Kidney tubule cell (primary cell): ENCODE measurements at places on chromosomes 3 and 15.

GRCh38 chr3:70519913-70520659 is 207.6 kb upstream of the MDFIC2 start:
- no peak for DNase-seq

- peak; percentile 15 for DNase-seq
Measured at GRCh38 chr3:45640091-45640507, 45.5 kb downstream of the LIMD1 start.

- DNase-seq = no peak
Measured at GRCh38 chr3:141412936-141413354, 44.6 kb downstream of the ZBTB38 start.

DNA sequence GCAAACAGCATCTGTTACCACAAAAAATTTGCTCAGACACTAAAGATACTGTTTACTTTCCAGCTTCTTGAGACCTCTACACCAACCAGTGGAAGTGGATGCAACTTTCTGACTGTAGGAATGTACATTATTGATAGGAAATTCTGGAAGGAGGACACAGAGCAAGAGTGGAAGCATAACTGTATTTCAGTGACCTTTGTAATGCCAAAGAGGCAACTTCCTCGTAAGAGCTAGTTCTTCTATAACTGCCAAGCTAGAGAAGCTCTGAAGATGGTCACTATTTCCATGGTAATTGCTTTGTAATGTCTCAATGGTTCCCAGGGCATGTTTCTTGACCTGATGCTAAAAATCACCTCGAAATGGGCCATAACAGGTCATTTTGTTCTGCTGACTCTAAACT is 96.3 kb upstream of the SLC2A2 start:
- DNase-seq = no peak

DNA sequence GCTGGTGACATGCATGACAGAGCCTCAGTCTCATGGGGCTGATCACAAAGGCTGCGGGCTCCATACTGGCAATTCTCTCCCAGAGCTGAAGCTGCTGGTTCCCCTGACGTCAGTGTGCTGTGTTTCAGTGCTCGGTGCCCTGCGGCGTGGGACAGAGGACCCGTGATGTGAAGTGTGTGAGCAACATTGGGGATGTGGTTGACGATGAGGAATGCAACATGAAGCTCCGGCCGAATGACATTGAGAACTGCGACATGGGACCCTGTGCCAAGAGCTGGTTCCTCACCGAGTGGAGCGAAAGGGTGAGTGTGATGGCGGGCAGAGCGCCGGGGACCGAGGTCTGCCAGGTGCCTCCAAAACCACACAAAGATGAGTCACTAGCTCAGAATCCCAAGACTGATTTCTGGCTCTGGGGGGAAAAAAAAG is 62.0 kb upstream of the NR2E3 start:
- peak; percentile 85 for DNase-seq

GRCh38 chr3:129662191-129662608 is 55.7 kb upstream of the PLXND1 start:
- DNase-seq = no peak

DNA sequence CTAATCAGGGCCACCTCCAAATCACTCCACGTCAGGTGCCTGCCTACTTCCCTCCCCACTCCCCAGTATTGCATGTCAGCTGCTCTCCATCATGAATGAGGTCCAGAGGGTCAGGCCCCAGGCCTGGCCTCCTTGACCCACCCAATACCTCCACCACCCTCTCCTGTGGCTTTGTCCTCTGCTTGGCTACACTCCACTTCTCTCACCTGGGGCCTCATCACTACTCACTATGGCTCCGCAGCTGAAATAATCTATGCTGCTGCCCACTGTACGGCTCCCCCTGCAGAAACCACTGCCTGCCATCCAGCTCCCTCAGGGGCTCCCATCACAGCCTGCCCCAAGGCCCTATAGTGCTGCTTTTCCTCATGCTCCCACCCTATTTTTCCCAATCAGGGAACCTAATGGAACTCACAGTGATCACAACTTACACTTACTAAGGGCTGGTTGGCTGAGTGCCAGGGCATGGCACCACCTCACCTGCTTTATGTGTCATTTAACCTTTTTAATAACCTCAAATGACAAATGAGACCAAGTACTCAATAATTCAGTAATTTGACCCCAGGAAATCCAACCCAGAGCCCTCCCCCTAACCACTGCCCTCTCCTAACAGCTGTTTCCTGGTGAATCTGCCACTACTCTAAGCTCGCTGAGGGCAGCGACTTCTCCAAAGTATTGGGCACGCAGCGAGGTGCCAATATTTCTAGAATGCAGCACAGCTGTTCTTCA is 2.3 kb downstream of the GORASP1 start:
- peak; percentile 53 for DNase-seq

- no peak for DNase-seq
Measured at GRCh38 chr3:128486205-128486628, 6.8 kb downstream of the GATA2 start.

GRCh38 chr15:68023307-68024101 is 30.6 kb upstream of the PIAS1 start:
- peak; percentile 37 for DNase-seq

DNA sequence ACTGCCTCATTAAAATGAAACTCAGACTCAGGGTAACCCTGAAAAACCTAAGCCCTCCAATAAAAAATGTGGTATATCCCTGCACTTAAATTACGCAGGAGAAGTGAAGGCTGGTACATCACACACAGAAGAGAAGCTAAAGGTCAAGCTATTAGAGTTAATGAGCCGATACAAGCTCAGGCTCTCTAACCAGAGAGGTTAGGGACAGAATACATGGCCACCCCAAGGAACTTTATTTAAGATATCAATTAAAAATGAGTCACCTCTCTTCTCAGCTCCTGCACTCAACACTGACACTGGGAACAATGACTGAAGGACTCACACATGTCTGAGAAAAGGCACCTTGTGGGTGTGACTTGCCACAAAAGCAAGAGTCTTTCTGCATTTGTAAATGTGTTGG is 800.6 kb upstream of the CFAP20DC start:
- DNase-seq = peak; percentile 56

DNA sequence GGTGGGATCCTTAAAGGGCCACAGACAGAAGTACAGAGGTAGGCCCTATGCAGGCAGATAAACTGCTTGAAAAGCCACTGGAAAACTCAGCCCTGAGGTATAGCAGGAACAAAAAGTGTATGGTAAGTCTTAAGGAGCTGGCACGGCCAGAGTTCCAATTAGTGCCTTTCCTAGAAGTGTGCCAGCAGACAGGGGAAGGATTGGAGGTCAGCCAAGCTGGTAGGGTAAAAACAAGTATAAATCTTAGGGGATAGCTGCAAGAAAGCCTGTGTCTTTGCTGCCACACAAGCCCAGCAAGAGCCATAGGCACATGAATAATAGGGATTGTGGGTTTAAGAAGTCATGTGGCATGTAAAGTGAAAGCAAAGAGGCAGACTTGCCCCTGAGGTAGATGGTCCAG is 582.5 kb downstream of the PLOD2 start:
- no peak for DNase-seq

DNA sequence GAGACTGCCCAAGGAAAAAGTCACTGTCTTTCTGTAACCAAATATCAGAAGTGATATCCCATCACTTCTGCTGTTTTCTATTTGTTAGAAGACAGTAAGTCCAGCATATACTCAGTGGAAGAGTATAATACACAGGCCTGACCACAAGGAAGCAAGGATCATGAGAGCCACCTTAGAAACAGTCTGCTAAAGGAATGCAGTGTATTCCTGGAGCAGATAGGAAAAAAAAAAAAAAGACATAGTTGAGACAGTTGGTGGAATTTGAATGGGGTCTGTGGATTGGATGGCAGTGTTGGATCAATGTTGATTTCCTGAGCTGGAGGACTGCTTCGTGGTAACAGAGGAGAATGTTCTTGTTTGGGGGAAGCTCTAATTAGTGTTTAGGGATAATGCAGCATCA is 26.5 kb upstream of the FBXL2 start:
- no peak for DNase-seq

- no peak for DNase-seq
Measured at GRCh38 chr3:44093531-44093930, 148.2 kb upstream of the TOPAZ1 start.

- peak; percentile 27 for DNase-seq
Measured at GRCh38 chr3:126481808-126482502, 6.3 kb upstream of the ZXDC start.

GRCh38 chr3:120093911-120094775 is at the start of gene GSK3B:
Gene GSK3B (minus strand): TSS chr3:120094447. CDS start chr3:120093434, 1,013 bp downstream.
- peak; percentile 84 for DNase-seq

GRCh38 chr15:67021455-67021854 is 43.9 kb upstream of the SMAD3 start:
- no peak for DNase-seq

DNA sequence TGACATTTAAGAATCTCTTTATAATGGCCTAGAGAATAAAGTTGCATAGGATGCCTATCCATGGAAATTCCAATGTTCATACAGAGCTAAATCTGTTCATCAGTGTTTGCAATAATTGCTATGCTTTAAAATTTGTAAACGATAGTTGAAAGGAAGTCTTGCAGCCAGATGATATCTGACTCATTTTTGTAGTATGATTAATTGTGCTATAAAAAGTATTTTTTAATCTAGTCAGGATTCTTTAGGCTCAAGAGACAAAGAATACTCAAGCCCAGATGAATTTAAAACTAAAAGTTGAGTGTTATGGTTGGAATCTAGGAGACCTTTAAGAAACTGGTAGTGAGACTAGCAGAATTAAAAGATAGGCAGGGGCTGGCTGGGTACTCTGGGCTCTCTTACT is 50.5 kb downstream of the SUCNR1 start:
- DNase-seq = no peak

DNA sequence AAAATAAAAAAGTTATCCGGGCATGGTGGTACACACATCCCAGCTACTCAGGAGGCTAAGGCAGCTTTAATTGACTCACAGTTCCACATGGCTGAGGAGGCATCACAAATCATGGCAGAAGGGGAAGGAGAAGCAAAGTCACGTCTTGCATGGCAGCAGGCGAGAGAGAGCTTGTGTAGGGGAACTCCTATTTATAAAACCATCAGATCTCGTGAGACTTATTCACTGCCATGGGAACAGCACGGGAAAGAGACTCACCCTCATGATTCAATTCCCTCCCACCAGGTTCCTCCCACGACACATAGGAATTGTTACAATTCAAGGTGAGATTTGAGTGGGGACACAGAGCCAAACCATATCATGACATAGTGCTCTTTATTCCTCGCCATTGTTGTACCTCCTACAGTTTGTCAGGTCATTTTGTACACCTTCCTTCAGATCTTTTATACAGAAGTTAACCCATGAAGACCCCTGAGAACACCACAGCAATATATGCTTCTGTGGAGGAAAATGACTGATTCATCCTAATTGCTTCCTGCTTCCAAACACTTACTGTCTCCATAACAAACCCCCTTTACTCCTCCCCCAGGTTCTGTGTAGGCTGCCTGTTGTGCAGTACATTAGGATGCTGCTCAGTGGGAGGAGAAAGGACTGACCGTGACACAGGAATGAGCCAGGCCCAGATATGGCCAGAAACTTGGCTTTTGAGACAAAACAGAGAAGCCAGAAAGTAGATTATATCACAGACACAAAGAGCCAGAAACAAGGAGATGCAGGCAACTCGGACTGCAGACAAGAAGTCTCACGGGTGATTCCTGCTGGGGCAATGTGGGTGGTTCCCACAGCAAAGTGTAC is 67.9 kb upstream of the HEG1 start:
- peak; percentile 46 for DNase-seq

- no peak for DNase-seq
Measured at GRCh38 chr3:23594894-23595670, 210.7 kb upstream of the UBE2E1 start.

DNA sequence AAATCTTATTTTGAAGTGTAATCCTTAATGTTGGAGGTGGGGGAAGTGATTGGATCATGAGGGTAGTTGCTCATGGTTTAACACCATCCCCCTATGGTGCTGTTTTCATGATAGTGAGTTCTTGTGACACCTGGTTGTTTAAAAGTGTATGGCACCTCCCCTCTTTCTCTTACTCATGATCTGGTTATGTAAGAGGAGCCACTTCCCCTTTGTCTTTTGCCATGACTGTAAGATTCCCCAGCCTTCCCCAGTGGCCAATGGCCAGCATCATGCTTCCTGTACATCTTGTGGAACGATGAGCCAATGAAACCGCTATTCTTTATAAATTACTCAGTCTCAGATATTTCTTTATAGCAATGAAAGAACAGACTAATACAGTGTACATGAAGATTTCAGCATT is 39.8 kb upstream of the GMNC start:
- peak; percentile 9 for DNase-seq

DNA sequence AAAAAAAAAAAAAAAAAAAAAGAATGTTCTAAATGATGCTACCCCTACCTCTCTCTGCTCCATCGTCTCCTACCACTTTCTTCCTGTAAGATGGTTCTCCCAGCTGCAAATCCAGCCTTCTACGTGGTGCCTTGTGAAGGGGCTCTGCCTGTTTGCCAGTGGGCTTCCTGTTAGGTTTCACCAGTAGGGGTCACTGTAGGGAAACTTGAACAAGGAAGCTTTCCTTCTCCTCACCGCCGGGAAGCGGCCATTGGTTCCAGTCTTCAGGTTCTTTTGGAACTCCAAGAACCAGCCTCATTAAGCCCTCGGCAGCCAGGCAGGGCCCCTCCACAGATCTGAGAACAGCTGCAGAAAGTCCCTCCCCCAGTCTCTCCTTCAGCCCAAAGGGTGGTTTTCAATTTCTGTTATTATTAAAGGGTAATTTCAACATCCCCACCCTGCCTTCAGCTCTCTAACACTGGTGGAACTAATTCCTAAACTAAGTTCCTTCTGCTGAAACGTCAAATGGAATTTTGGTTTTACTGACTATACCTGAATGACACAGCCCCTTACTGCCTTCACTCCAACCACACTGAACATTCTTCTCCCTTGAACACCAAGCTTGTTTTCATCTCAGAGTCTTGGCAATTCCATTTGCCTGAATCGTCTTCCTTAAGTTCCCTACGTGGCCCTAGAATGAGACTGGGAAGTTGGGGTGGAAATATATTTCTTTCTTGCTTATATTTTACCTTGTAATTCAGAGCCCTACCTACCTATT is 13.5 kb downstream of the MCCC1 start:
- peak; percentile 17 for DNase-seq

DNA sequence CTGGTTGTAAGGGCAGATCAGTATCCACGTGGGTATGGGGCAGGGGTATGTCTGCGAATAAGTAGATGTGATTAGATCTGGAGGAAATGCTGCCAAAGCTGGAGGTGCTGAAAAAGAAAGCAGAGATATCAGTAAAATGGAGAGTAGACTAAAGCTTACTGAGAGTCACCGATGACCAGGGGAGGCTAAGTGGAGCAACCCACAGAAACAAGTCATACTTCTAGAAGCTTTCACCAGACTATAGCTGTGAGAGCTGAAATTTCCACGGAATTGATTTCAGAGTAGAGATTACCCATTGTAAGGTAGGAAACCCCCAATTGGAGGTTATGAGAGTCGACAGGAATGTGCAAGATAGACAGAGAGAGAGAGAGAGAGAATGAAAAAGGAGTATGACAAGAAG is 27.5 kb downstream of the ONECUT1 start:
- DNase-seq = no peak

- DNase-seq = peak; percentile 8
Measured at GRCh38 chr15:72991026-72991425, 61.2 kb upstream of the NEO1 start.

- no peak for DNase-seq
Measured at GRCh38 chr3:102038477-102039142, 189.3 kb downstream of the NFKBIZ start.

GRCh38 chr3:45120359-45121158 is 25.6 kb downstream of the CDCP1 start:
- peak; percentile 81 for DNase-seq
